ENCODE measurements at places on chromosomes 11 and 22.

DNA sequence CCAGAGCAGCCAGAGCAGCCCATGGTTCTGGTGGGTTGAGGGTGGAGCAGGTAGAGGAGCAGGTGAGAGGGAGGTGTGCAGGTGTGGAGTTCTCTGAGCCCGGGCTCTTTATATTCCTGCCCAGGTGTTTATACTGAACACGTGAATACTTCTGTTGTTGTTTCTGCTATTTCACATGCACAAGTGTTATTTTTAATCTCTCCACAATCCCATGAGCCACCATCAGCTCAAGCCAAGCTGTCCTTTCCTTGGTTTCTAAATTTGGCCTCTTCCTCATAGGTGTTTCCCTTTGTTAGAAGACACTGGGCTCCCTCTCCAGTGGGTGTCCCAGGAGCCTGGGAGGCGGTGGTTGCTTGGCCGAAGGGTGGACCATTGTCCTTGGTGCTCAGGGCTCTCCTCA, at the start of gene KRTAP5-3:
Gene KRTAP5-3 (minus strand): TSS at position 101 of the 400 bp plus-strand sequence. CDS start 78 bp downstream, at position 23.
- no peak for DNase-seq

GRCh38 chr22:22730655-22731373, 86.4 kb downstream of the GGTLC2 start:
- no peak for DNase-seq

DNA sequence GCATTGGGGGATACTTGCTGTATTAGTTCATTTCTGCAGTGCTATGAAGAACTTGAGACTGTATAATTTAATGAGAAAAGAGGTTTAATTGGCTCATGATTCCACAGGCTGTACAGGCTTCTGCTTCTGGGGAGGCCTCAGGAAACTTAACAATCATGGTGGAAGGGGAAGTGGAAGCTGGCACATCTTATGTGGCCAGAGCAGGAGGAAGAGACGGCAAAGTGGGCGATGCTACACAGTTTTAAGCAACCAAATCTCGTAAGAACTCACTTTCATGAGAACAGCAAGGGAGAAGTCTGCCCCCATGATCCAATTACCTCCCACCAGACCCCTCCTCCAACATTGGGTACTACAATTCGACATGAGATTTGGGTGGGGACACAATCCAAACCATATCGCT, 55.1 kb downstream of the TMPRSS5 start:
- no peak for DNase-seq

- DNase-seq: no peak
These were observed 3.9 kb downstream of the UCP3 start for GRCh38 chr11:74004759-74005615.

DNA sequence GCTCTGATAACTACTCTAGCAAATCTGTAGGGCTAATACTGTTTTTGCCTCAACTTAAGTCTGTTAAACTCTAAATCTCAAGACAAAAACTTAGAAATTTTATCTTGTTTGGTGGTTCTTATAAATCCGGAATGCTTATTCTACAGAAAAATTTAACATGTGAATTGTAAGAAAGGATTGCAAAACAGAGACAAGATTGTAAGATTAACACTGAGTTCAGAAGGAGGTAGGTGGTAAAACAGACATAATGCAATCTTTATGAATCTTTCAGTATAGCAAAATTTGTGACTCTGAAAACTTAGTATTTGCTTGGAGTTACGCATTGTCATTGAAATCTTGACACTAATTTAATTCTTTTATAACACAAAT, 263.9 kb downstream of the SBF2 start:
- DNase-seq: no peak

Data from fibroblast of lung (primary cell).